Activated T-helper 1 cell treated with anti-CD3 and anti-CD28 coated beads, Interleukin-2, amount 50 U/mL, for 16 hours (primary cell): ENCODE measurements at places on chromosomes 7 and 10.

DNA sequence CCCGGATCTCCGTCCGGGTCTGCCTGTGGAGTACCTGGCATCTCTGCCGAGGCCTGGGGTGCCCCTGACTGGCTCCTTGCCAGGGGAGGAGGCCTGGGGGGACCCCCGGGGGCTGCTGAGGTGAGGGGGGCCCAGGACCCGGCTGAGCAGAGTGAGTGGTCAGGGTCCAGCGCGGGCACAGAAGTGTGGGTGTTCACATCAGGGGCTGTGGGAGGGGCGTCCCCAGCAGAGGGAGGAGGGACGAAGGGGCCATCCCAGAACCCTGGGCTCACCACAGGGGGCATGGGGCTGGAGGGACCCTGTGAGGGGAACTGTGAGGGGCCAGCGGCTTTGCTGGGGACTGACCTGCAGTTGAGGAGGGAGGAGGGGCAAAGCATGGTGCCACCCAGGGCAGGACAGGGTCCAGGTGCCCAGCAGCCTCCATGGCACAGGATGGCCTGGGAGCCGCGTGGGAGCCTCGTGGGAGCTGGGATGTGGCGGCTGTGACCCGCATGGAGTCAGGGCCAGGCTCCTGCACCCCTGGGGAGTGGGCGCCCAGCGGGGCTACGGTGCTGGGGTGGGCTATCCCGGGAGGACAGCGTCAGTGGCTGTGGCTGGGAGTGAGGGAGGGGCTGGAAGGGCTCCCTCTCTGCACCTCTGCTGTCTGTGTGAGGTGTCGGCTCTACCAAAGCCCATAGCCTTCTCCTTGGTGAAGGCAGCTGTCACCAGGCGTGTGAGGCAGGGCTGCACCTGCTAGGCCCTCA, 91.2 kb downstream of the DNAJB6 start:
- DNase-seq = no peak

DNA sequence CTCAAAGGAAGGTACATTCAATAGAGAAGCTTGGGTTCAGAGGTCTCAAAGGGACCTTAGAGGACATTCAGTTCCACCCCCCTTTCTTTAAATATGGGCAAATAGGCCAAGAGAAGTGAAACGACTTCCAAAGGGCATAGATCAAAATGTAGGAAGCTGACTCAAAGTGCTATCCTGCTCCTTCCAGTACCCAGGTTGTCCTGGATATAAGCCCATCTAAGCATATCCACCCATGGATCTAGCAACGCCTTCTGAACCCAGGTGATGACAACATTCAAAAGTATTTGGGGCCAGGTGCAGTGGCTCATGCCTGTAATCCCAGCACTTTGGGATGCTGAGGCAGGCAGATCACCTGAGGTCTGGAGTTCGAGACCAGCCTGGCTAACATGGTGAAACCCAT, 5.3 kb downstream of the ATXN7L1 start:
- DNase-seq = no peak

DNA sequence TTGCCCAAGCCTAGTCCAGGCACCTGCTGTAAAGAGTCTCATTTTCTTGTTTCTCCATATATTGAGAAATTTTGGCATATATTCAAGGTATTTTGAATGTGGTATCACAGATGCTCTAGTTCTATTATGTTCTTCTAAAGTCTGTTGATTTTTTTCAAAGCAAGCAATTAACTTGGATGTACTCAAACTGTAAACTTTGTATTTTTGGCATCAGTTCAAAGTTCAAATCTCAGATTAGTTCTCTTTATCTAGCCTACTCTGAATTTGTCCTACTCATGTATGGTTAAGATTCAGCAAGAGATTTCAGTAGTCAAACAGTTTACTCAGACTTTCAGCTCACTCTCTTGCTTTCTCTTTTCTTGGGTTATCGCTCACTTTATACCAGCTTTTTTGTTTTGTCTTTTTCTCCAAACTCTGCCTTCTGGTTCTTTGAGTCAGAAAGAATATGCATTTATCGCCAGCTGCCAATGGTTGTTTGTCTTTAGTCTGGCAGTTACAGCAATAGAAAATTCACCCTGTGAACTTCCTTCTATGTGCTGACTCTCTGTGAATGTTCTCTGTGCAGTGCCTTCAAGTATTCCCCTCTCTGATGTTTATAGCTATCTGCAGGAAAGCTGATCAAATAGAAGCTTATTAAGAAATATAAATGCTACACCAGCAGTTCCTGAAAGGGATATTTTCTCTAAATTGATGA, 56.0 kb downstream of the ANKRD7 start:
- DNase-seq = no peak

DNA sequence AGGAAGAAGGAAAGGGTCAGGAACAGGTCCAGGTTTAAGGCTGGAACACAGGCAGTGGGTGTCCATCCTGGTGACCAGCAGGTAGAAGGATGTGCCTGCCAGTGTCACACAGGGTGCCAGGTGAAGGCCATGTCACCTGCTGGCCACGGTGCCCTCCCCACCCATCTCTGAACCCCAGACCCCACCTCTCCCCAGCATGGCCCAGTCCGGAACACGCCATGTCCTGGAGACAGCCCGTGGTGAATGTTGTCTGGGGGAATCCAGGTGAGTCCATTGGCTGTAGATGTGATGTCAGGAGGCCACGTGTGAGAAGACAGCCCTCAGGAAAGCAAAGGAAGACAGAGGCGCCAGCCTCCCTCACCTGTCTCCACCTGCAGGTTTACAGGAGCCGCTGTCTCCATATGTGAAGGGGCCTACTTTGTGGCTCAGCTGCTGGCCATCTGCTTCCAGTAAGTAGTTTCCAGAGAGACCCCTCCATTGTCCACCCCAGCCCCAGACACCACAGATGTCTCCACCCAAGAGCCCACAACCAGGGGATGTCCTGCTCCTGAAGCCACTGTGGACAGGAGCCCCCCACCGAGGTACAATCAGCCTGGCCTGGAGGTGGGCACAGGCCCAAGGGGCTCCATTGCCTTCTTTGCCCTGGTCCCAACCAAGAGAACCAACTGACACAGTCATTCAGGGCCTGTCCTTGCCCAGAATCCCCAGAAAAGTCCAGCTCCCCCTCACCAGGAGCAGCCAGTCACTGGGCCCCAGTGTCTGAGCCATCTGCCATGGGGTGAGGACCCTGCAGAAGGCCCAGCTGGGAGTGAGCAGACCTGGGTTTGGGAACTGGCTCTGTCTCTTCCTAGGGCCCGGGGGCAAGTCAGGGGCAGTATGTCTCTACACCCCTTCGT, 20.7 kb downstream of the TMEM72 start:
- DNase-seq = no peak

DNA sequence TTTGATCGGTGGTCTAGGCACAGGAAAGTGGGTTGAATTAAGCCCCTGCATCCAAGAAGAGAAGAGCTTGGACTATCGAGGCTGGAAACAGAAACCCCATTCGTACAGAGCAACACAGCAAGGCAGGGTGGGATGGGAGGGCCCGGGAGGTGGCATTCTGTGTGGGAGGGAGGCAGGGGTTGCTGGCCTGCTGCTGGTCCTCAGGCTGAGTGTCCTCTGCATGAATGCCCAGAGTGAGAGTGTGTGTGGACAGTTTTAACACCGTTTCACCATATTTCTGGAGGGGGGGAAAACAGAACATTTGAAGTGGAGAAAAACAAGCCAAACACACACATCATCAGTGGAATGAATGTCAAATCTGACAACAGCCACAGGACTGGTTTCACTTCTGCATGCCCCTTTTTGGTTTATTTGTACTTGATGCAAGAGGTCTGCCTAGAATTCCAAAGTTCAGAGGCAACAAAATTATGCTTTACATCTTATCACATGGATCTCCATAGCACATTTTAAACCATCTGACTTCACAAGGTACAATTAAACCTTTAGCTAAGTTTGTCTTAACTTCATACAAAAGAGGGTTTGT, 11.1 kb upstream of the ENO4 start:
- DNase-seq = no peak

GRCh38 chr7:29039821-29040578, 81.9 kb upstream of the TRIL start:
- no peak for DNase-seq

DNA sequence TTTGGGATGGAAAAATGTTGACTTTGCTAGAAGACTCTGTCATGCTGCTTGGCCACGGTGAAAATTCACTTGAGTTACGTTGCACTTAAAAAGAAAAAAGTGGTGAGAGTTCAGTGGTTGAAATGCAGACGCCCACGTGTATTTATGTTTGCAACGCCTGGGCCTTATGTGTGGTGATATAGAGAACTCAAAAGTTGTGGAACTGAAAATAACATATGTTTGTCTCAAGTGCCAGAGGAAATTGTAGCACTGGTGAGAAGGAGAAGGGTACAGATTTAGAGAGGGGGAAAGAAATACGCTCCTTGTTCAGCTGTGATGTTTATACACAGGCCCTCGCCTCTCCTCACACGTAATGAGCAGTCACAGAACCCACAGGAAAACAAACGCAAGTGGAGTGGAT, 73.6 kb downstream of the EMX2 start:
- no peak for DNase-seq

DNA sequence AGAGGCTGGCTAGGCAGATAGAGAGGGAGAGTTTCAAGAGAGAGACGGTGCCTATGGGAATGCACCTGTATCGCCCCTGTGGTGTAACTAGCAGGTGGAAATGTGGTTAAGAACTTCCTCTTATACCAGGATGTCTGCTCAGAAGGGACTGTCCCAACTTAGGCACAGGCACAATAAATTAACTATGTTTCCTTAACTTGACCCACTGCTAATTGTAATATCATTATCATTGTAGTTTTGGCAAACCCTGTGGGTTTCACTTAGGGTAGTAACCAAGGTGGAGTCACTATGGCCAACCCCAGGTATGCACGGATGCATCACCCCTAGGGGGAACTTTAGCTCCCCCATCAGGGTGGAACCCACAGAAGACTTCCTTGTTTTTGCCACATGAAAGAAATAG, 455.7 kb downstream of the DGKB start:
- DNase-seq = no peak

- no peak for DNase-seq
These were observed 98.1 kb downstream of the GPR37 start for GRCh38 chr7:124667312-124668153.

DNA sequence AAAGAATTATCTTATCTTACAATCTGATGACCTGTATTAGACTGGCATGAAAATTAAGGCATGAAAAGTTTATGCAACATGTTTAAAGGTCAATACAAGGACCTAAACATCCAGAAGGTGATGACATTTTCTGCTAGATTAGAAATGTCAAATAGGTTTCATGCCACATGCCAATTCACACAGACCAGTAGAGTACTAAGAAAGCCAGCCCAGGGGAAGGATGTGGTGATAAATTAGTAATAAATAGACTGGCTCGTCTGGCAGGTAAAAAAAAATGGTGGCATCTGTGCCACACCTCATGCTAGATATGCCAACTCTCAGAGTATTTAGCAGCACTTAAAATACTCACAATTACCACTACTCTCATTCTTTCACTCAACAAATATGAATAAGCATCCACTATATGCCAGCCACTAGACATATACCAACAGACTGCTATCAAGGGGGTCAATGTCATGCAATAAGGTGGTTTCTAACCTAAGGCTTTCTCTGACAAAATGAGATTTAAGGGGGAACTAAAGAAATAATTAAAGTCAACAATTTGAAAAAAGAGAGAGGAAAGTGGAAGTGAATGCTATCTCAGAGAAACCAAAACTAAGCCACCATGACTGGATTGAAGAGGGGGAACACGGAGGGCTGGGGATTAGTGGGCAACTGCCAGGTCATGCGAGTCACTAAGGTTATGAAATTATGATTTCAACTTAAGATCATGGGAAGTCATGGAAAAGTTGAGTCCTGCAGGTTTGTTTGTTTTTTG, 83.5 kb downstream of the SGMS1 start:
- no peak for DNase-seq

- DNase-seq = no peak
These were observed 11.0 kb downstream of the MYOF start for GRCh38 chr10:93471110-93471651.

DNA sequence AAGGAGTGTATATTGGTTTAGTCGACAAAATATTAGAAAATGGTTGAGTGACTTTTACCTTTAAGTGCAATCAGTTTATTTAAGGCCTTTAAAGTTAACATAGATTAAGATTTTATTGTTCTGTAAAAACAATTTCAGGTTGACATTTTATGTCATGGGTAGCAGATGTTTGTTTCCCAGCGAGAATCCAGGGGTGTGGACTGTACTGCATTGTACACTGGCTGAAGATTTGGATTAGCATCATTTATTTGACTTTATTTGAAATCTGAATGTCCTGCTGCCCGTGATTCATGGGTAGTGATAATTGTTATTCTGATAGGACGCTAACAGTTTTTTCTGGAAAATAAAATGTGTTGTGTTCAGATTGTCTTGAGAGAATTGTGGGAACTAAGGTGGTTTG, 39.3 kb downstream of the RBM33 start:
- no peak for DNase-seq
